ENCODE measurements at places on chromosomes 4 and X.

DNA sequence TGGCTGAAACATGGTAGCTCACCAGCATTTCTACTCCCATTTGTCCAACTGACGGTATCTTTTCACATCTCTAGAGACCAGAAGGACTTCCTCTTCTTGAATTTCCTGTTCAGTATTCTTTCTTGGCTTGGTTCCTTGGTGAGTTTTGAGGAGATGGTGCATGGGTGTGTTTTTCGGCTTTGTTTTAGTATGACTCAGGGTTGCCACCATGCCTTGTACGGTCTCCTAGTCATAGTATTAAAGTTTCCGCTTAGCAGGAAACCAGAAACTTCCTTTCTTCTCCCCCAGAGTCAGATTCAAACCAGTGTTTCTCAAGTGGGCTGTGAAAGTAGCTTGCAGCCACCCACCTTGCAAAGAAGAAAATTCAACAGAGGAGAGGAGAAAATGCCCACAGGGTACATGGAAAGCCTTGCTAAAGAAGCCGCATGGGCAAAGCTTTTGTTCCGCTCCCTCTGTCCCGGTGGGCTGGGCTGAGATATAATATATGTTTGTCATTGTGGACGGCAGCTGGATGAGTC, 5.7 kb downstream of the CD99 start:
- no peak for DNase-seq

DNA sequence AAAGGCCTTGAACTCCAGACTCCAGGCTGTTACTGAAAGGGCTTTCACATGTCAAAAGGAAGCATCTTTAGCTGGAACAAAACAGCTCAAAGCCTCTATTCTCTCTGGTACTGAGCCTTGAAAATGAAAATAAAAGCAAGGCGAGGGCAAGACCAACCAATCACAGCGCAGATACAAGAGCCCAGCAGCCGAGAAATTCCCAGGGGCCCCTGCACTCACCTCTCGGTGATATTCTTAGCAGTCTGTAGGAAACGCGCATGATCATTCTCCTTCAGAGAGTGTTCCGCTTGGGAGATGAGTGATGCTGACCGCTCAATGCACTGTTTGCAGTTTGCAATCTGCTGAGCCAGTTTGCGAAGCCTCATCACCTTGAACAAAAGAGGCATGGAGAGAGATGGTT, 138.1 kb downstream of the MID1 start:
- DNase-seq = no peak

GRCh38 chr4:81221303-81222081, 6.5 kb upstream of the PRKG2 start:
- no peak for DNase-seq

DNA sequence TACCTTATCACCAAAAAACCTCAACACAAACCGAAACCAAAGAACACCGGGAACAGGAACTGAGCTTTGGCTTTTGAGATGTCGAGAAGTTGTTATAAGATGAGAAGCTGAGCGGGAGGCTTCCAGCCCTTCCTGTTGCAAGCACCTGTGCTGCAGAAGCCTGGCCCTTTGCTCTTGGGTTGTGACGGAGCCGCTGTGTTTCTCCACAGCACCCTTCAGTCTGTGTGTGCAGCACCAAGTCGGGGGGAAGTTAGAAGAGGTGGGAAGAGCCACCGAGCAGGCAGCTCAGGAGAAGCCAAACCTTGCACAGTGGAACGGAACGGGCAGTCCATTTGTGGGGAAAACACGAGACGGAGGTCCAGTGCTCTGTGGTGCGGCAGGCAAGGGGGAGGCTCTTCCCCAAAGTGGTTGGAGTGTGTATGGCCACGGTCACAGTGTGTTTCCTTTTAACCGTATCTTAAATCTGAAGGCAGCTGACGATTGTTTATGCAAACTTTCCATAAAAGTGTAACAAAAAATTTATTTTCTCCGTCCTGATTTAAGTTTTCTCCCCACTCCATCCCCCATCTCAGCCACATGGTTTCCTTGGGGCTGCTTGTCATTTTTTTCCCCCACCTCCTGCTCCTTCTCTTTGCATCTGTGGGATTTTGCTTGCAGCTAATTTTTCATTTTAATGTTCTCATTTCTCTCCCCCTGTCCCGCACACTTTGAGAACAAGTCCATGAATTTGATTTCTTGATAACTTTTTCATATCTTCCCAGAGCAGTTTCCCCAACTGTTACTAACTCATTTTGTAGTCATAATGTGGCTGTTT, 123.7 kb downstream of the STOX2 start:
- no peak for DNase-seq

- no peak for DNase-seq
These were observed 1.8 kb downstream of the CCDC22 start for GRCh38 chrX:49237060-49237459.

DNA sequence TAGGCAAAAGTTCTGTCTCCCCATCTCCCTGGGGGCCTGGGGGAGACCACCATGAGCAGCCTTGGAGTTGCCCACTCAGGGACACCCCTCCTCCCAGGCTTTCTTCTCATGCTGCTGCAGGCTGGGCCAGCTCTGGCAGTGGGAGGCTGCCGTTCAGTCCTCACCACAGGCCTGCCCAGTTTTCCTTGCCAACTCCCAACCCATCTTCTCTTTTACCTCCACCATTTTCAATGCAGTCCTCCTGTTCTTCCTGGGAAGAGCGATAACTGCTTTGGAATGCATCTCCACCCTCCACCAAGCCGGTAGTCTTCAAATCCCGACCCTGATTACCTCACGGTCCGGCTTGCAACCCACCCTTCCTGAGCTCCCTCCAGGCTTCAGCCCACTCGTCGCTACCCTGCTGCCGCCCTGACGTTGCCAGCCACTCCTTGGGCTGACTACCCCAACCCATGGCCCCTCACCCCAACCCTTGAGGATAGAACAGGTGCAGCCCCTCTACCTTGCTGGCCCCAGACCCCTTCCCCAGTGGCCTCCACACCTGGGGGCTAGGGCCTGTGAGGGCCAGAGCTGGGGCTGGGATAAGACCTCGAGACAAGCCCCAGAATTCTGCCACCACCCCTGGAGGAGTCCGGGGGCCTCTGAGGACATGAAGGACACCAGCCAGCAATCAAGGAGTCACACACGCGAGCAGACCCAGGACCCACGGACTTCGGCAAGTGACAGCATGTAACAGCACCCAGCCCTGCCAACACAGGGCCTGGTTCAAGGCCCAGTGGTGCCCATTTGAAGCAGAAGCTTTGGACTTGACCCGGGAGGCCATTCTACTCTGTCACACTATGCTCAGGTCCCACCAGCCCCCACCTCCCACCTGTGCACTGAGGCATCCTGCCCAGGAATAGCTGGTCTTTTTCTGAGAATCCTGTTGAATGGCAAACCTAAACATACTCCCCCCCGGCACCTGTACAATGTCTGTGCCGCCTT, 9.2 kb downstream of the WDR1 start:
- no peak for DNase-seq

DNA sequence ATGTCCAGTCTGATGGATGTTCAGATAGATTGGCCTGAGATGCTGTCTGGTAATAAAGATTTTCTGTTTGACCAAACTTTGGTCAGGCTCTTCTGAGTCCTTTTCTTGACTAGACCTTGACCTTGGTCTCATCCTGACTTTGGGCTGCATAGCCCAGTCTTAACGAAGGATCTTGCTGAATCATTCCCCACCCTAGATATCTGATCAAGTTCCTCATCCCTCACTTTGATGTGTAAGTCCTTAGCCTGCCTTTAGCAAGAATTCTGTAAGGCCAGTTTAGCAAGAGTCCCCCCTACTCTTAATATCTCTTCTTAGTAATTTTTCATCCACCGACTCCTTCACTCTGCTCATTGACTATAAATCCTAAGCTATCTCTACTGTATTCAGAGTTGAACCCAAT, 244.4 kb upstream of the JADE1 start:
- DNase-seq = no peak

- no peak for DNase-seq
These were observed 4.0 kb upstream of the NKX3-2 start for GRCh38 chr4:13548059-13548983.

- no peak for DNase-seq
These were observed 257.6 kb upstream of the CXXC4 start for GRCh38 chr4:104752337-104752736.

- no peak for DNase-seq
These were observed 404.1 kb downstream of the MAPK10 start for GRCh38 chr4:85955620-85956292.
